ENCODE measurements at places on chromosomes 13 and 19.

GRCh38 chr13:63299866-63300394, 1884.3 kb upstream of the PCDH20 start:
- no peak for DNase-seq

DNA sequence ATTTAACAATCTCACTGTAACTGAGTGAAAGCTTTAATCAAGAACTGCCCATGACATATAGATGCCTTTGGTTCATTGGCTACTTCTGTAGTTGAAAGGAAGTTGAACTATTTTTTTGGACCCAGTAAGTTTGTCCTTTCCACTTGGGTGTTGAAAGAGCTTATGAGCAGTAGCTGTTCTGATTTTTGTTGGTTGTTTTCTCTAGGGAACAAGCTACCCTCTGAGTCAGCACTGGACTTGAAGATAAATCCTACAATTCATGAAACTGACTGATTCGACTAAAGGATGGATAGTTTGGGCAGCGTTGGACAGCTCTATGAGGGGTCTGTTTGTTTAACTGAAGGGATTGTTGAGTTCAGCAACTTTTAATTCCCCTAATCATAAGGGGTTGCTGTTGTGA, 101.0 kb downstream of the PAN3 start:
- DNase-seq, result no peak

GRCh38 chr19:43811837-43812236, 9.6 kb upstream of the LYPD5 start:
- no peak for DNase-seq

DNA sequence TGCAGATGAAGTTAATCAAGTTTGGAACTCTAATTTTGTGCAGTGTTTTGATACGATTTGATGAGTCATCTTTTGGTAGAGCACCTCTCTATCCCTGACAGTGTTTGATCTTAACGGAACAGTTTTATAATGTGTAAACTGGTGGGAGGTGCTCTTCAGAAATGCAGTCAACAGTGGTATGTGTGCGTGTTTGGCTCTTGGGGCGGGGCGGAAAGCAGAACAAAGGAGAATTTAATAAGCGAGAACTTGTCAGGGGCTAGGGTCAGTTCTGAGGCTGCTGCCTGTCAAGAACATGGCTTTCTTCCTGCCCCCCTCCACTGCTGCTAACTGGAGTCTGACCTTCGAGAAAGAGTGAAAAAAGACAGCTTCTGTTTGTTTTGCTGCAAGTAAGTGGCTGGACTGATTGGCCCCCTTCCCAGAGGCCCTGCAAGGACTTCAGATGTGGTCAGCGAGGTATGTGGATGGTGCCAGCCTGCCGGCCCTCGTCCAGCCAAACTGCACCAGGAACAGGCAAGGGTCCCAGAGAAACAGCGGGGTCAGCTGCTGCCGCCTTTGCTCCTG, 40.8 kb downstream of the BBC3 start:
- DNase-seq, result no peak

- DNase-seq, result no peak
Observed at GRCh38 chr19:50559636-50560035, 8.6 kb downstream of the LRRC4B start.

DNA sequence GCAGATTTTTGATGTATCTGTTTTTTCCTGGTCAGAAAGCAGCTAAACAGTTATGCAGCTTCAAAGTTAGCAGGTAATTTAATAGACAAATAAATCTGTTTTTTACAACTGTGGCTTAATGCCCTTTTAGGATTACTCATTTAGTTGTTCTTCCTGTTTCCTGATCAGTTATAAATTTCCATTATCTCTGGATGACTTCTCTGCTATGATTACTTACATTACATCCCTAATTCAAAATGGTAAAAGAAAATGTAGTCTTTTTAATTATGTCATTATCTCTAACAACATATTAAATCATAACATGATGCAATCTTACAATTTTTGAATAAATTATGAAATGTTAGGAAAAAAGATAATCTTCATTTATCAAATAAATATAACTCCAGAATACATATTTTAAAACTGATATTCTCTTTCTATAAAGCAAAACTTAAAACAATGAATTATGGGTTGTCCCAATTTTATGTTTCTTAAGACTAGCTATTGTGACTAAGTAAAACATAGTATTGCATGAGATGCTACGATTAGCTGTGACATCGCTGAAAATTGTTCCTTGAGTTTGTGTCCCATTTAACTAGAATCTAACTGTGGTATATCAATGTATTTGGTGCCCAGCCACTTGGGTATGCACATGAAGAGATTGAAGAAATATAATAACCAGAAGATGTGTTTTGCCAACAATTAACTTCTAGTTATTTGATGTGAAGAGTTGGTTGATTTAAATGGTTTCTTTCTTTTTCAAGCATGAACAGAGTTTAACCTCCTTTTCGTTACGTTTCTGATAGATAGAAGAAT, 605.3 kb upstream of the SPRY2 start:
- no peak for DNase-seq

- DNase-seq, result peak; percentile 55
Observed at GRCh38 chr13:21673789-21674489, 3.1 kb downstream of the FGF9 start.

DNA sequence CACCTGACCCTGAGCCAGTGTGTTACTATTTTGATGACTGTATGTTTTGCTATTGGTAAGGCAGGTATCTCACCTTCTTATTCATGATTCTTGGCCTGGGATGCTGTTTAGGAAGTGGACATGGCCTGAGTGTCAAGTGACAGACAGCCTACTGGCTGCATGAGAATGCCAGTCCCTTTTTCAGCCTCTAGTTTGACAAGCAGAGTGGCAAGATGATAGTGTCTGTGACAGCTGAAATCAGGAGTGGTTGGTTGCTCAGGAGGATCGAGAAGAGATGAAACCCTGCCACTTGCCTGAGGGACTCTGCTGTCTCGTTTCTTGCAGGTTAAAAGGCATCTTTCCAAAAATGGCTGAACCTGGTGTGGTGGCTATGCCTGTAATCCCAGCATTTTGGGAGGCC, 7.1 kb upstream of the ELOF1 start:
- no peak for DNase-seq

DNA sequence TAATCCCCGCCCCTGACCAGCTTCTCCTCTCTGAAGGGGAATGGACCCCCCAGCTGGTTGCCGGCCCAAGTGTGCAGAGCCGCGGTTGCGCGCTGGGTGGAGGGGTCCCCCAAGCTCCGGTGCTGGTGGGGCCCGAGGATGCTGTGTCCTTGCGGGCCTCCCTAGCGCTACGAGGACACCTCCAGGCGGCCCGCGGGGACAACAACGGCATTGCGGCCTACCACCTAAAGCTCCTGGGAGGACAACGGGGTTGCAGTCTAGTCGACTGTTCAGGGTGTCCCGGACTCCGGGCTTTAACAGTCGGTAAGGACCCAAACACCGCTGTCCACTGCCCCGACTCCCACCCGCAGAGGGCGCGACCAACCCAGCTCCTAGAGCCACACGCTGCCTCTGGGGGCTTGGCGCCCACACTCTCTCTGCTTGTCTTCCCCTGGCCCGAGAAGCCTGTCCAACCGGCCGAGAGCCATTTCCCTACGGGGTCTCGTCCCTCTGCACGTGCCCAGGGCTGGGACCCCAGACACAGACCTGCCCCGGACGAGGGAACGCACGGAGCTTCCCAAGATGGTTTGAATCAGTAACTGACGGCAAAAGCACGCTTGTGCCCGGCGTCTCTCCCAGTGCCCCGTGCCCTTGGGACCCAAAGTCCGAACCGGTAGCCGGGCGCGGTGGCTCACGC, 927 bp upstream of the SDHAF1 start:
- no peak for DNase-seq

DNA sequence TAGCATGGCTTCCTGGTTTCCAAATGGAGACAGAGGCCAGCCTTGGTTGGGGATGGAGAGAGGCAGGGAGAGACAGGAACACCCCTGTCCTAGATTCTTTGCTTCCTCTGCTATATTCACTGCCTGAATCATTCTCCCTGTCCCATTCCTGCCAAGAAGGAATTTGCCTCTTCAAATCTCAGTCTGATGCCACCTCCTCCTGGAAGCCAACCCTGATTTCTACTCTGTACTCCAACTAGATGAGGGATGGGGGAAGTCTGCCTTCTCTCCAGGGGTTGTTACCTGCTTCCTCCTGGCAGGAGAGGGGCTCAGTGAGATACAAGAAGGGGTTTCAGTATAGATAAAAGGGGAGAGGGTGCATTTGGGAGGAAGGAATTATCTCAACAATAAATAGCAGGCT, 1.3 kb upstream of the ACTL9 start:
- no peak for DNase-seq

Measured in NCI-H345 (cell line).